ENCODE measurements at places on chromosomes 3 and 15.

DNA sequence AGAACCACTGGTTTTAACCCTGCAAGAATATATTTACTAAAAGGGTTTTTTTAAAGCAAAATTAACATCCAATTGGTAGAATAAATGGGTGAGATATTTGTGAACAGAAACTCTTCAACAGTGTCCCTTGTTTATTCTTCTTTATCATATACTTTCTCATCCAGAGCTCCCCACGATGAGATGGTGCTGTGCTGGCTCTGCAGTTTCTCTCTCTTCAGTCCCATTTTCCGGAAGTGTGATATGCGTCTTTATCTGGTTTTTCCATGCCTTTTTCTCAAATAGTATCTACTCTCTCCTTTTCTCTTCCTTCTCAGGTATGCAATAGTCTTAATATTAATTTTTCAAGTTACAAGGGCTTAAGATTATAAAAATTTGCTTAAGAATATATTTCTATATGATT lies 1.5 kb downstream of the EAF2 start:
- no peak for DNase-seq

DNA sequence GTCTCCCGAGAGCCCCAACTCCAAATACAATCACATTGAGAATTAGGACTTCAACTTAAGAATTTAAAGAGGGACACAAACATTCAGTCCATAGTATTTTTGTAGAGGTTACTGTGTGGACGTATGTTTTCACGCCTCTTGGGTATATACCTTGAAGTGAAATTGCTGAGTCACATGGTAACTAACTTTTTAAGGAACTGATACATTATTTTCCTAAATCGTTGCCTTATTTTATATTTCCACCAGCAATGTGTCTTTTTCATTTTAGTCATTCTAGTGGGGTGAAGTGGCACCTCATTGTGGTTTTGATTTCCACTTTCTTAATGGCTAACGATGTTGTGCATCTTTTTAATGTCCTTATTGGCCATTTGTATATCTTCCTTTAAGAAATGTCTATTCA lies 11.8 kb downstream of the PARP15 start:
- no peak for DNase-seq

DNA sequence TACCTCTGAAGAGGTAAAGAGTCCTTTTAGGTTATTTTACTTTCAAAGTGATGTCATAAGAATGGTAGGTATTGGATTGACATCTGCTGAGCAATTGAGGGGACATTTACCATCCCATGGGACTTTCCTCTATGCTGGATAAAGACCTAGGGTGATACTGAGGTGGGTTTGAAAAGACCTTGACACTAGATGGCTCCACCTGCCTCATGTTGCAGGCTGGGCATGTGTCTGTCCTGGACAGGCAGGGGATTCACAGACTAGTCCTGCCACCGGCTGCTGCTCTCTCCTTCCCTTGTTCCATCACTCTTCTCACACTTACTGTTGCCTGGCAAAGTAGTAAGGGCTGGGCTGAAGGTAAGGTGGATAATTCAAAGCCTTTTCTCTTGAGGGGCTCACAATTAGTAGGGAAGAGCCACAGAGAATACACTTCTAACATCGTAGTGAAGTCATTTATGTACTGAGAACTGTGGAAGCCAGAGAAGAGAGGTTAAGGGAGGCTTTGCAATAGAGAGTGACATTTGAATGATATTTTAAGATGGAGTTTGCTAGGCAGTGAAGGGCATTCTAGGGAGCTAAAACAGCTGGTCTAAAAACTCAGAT lies 27.7 kb downstream of the TRAK1 start:
- no peak for DNase-seq

GRCh38 chr15:28886431-28887338 lies 911 bp downstream of the APBA2 start:
- DNase-seq, result no peak

- no peak for DNase-seq
Measured at GRCh38 chr3:4963669-4964570, 15.3 kb upstream of the BHLHE40 start.

DNA sequence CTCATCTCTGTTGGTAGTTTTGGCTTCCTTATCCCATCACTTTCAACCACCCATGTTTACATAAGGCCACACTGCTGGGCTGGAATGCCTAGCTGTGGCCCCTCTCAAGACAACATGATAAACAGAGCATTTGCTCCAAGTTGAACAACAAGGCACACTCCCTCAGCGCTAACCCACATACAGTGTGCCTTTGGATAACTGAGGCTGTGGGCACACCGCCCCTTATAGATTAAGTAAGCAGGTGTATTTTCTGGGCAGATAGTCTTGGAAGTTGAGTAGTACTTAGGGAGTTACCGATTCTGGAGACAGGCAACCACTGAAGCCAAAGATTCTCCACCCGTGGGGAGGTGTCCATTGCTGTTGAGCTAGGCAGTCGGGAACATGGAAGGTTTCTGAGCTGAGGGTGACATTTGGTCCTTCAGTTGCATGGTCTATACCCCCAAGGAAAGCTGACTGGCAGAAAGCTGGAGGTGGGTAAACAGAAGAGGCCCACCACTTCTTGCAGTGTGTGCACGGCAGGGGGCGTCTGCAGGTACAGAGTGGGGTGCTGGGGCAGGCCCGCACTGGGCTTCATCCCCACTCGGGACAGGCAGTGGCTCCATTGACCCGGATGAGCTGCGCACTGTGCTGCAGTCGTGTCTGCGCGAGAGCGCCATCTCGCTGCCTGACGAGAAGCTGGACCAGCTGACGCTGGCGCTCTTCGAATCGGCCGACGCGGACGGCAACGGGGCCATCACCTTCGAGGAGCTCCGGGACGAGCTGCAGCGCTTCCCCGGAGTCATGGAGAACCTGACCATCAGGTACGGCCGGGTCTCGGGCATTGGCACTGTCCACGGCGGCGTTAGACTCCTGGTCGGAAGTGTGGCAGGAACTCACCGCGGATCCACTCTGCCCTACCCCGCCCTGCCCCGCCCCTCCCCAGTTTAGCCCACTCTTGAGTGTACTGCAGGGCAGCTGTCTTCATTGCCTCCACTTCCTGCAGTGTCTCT lies 16.8 kb downstream of the NOX5 start:
- DNase-seq, result no peak

DNA sequence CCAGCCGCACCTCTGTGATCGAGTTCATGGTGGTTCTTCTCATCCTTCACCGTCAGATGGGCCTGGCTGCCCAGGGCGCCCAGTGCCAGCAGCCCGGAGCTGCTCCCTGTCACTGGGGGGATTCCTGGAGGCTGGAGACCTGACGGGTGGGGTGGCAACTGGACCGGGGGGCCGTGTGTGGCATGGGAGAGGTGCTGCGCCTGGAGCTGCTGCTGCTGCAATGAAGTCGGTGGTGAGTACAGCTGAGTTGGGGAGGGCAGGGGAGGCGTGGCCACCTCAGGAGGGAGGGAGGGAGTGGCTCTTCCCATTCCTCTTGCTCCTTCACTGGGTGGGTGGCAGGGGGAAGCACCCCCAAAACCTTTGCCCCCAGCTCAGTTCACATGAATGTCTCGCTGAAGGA lies 31.7 kb downstream of the TLE3 start:
- no peak for DNase-seq

DNA sequence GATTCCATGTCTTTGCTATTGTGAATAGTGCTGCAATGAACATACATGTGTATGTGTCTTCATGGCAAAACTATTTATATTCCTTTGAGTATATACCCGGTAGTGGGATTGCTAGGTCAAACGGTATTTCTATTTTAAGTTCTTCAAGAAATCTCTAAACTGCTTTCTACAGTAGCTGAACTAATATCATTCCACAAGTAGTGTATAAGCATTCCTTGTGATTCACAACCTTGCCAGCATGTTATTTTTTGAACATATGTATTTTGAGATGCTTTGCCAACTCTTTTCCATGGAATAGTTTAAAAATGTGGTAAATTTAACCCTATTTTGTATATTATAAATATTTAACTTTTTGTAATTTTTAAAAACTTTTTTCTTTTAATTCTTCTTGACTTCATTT lies 592.7 kb upstream of the NAALADL2 start:
- no peak for DNase-seq

Measured in H54 (cell line).